Immature natural killer cell (primary cell): ENCODE measurements at places on chromosomes 1 and 21. TPM values are rescaled to one million over a fixed set of nuclear protein-coding genes. Genes with fewer than 3 reads are reported as not detected.

DNA sequence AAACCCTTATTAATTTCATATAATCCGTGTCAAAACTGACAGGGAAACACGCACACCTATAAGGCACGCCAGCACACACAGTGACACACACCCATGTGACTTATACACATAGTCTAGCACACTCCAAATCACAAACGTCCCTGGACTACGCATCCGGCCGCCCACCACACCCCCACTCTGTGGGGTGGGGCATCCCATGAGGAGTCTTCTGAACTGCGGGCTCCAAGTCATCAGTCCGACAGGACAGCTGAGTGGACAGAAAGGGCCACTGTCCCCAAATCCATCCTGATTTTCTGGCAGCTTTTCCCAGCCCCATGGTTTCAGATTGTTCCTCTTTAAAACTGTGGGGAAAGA lies 829 bp downstream of the PEA15 start:
- peak; percentile 19 for DNase-seq

GRCh38 chr1:157678721-157679120 lies 21.8 kb downstream of the FCRL3 start:
- DNase-seq = no peak

DNA sequence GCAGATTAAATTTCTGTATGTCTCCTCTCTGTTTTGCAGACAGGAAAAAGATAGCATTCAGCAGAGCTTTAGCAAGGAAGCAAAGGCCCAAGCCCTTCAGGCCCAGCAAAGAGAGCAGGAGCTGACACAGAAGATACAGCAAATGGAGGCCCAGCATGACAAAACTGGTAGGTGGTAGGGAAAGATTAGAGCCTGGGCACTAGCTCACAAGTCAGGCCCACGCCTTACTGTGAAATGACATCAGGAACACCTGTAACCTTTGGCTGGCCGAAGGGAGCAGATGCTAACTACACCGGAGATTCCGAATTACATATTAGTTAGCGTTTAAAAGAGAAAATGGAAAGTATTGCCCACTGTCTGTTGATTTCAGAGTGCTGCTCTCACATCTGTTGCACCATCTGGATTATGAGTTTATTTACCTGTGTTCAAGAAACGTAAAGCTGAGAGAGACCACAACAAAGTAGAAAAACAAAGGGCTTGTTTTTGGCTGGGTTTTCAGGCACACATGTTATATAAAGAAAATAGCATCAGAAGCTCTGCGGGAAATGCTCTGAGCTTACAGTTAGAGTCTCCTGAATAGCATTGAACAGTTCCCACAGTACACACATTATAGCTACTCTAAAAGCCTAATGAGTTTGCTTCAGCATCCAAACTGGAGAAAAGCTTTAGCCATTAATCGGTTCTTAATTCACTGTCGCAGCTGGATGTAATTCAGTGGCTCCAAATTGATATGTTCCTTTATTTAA lies 160.0 kb downstream of the SDCCAG8 start:
- DNase-seq = no peak

- DNase-seq = no peak
Measured at GRCh38 chr1:180211860-180212229, 18.2 kb upstream of the LHX4 start.

- no peak for DNase-seq
Measured at GRCh38 chr1:108896146-108897145, 19.7 kb downstream of the GPSM2 start.

DNA sequence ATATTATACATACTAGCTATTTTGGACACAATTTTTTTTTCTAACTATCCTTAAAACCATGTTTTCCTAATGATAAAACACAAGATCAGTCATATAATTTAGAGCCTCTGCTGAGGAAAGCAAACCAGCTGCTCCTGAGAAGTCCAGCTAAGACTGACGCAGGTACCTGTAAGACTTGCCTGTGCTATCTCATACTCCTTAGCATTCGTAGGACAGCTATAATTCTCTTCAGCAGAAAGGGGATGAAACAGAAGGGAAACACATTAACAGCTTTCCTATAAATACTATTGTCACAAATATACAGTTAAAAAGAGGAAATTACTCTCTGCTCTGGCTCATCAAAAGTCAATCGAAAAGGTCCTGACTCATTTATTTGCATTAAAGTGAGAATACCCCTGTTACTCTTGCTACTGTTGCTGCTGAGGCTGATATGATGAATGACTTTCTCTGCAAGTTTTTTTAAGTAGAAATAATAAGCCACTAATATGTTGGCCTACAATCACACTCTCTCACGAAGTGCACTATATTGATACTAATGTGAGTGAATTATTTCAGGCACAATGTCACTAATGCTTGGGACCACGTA lies 757.1 kb downstream of the KCNT2 start:
- DNase-seq = no peak

DNA sequence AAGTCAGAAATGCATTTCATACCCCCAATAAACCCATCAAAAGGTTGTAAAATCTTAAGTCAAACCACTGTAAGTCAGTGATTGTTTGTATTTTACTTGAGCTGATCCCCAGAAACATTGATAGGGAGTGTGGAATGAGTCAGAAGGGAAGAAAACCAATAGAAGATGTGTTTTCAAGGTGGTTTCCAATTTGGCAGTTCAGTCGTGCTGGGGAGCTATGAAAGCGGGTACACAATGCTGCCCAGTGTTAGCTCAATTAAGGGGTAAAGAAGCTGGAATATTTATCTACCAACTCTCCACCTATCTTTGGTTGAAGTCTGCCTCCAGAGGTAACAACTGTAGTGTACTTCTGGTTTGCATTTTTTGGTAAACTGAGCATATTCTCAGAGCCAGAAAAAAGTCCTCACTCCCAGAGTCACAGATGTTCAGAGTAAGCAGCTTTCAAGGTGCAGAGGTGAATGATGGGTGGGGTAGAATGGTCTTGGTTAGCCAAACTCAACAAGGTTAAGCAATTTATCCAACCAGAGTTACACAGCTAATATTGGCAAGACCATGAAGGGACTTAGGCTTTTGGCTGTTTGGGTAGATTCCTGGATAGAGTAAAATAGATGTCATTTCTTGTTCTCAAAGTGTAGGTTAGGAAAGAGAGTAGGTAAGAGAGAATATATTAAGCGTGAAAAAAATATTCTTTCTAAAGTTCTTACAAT lies 202.9 kb upstream of the ADGRL2 start:
- DNase-seq = no peak

DNA sequence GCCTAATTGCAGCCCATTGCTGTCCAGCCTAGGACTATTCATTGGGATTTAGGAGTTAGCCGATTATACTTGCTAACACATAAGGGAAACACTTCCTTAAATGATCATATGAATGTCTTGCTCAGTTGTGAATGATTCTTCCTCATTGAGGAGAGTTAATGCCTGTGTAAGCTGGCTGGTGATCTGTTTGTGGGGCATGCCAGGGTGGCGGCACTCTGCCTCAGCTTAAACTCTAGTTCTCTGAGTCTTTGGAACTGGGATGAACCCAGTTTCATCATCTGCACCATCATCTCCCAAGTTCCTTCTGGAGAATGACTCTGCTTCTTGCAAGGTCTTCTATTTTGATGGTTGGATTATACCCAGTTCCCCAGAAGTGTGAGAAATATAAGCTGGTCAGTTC lies 23.9 kb upstream of the SLAMF6 start:
- DNase-seq = no peak

DNA sequence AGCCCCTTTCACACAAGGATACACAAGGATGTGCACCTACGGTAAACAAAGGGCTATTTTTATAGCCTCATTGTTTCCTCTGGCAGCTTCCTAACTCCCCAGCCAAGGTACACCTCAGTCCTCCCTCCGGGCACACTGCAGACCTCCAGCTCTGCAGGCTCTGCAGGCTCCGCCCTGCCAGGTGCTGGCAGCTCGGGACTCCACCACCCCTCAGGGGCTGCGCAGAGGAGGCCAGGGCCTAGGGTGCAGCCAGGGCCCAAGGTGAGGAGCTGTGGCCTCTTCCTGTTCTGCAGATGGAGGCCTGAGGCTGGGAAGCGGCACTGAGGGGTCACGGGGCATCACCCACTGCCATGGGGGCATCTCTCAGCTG lies 19.8 kb upstream of the CLSTN1 start:
- no peak for DNase-seq

GRCh38 chr1:88434836-88435235 lies 249.2 kb upstream of the PKN2 start:
- no peak for DNase-seq

- DNase-seq = no peak
Measured at GRCh38 chr1:91152331-91152730, 130.5 kb upstream of the ZNF644 start.

- no peak for DNase-seq
Measured at GRCh38 chr1:34781071-34781843, at the start of gene GJB3. Gene GJB3, plus strand, starts transcription at chr1:34781214. Its CDS starts 3,549 bp downstream, at chr1:34784763.

GRCh38 chr1:76012341-76013205 lies 62.0 kb upstream of the ST6GALNAC3 start:
- DNase-seq = no peak

DNA sequence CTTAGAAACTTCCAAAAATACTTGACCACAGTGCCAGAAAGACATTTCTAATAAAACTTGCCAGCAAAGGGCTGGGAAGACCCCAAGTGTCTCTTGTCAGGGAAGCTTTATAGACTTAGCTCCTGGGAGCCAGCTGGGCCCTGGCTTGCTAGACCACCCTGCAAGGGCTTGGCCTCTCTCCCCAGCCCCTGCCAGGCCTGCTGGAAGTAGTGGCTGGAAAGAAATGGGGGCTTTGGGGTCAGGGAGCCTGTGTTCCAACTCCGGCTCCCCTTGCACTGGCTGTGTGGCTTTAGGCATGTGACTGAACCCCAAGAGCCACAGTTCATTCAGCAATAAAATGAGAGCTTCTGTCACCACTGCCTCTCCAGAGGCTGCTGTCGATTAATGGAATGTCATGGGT lies 31.1 kb downstream of the H3-3A start:
- no peak for DNase-seq

DNA sequence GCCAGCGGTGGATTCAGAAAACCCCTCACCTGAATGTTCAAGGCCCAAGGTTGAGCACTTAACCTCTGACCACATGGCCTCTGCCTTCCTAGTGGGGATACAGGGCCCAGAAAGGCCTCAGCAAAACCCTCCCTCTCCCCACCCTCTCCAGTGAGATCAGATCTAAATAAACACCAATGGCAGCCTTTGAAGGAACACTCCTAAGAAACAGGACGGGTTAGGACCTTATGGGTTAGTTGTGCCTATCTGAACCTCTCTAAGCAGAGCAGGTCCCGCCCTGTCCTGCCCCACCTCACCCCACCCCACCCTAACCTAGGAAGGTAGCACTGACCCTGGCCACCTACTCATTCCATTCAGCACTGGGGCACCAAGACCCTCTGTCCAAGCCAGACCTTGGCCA lies 7.9 kb upstream of the GRHL3 start:
- no peak for DNase-seq

DNA sequence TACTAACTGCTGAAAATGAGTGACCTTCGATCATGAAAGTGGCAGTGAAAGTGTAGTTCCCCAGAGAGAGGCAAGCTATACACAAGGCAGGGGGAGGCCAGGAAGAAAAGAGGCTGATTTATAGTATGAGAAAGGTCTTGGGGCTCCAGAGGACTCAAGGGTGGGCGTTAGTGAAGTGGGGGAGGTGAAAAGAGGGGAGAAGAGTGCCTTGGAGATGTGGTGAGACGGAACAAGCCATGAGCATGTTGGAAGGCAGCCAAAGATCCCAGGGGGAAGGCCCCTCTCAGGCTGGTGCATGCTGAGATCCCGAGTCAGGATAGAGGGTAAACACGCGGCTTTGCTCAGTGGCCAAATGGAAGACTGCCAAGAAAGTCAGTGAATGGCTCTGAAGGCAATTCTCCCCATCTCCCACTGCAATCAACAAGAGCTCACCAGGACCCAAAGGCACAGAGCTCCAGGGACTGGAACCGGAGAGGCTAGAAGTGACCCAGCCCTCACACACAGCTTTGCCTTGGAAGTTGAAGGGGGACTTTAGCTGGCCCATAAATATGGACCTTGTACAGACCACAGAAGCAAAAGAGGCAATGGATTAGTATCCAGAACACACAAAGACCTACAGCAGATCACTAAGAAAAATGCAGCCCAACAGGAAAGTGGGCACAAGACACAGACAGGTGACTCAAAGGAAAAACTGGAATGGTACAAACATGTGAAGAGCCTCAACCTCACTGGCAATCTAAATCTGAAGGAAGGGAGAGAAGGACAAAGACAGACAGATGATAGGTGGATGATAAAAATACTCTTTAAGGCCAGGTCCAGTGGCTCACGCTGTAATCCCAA lies 49.6 kb downstream of the HSF2BP start:
- DNase-seq = no peak

DNA sequence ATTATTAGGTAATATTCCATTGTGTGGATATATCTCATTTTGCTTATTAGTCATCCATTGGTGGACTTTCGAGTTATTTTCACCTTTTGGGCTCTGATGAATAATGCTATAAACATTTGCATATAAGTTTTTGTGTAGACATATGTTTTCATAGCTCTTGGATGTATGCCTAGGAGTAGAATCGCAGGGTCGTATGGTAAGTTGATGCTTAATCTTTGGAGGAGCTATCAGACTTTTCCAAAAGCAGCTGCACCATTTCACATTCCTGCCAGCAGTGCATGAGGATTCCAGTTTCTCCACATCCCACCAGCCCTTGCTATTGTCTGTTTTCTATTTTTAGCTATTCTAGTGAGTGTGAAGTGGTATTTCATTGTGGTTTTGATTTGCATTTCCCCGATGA lies 120.3 kb upstream of the TMEM51 start:
- DNase-seq = no peak

GRCh38 chr1:156766298-156767100 lies 836 bp upstream of the PRCC start:
- DNase-seq = no peak

GRCh38 chr1:194515916-194516315 lies 1329.5 kb upstream of the B3GALT2 start:
- DNase-seq = no peak

DNA sequence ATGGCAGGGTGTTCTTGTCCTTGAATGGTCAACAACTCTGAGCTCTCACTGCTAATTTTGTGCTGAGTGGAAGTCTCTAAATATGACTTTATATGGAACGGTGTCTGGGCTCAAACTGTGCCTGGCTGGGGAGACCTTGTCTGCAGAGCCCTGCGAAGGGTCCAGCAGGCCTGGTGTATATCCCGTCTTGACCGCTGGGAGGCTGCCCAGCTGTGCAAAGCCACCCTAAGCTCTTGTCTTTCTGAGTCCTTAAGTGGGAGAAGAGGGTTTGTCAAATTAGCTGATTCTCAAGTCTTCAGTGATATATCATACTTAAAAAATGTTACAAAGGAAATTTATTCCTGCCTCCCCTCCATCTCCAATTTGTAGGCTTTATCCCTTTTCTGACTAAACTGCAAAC lies 198.7 kb downstream of the KCNJ6 start:
- no peak for DNase-seq

GRCh38 chr1:172071746-172072145 lies 230.4 kb downstream of the DNM3 start:
- DNase-seq = no peak

GRCh38 chr1:223250632-223251015 lies 107.6 kb upstream of the TLR5 start:
- DNase-seq = no peak

C1orf198 gene
- 4.8 TPM for polyA plus RNA-seq

SMCP gene
- polyA plus RNA-seq = not detected

CRB1 gene
- polyA plus RNA-seq = 0.26 TPM

STPG1 gene
- polyA plus RNA-seq = not detected

TNFRSF4 gene
- polyA plus RNA-seq = 16.3 TPM

ADGRL2 gene
- not detected for polyA plus RNA-seq

RAB3B gene
- not detected for polyA plus RNA-seq

MAN1C1 gene
- 1.2 TPM for polyA plus RNA-seq

HES3 gene
- polyA plus RNA-seq = not detected
